ENCODE measurements at places on chromosomes 5 and 9.

GRCh38 chr5:80181618-80182211 is 74.1 kb downstream of the SERINC5 start:
- no peak for DNase-seq

GRCh38 chr5:120538644-120539043 is 74.5 kb downstream of the PRR16 start:
- no peak for DNase-seq

- no peak for DNase-seq
Observed at GRCh38 chr5:101932599-101932998, 363.5 kb downstream of the SLCO4C1 start.

DNA sequence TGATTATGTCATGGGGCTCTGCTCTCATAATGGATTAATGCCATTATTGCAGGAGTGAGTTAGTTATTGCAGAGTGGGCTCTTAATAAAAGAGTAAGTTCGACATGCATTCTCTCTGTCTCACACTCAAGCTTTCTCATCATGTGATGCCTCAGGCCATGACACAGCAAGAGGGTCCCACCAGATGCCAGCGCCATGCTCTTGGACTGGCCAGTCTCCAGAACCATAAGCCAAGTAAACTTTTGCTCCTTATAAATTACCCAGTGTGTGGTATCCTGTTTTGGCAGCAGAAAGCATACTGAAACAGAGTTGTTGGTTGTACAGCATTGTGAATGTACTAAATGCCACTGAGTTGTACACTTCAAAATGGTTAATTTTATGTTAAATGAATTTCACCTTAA is 138.1 kb downstream of the MYO10 start:
- DNase-seq: no peak

GRCh38 chr5:179196405-179197079 is 136.4 kb downstream of the ZNF354C start:
- no peak for DNase-seq

DNA sequence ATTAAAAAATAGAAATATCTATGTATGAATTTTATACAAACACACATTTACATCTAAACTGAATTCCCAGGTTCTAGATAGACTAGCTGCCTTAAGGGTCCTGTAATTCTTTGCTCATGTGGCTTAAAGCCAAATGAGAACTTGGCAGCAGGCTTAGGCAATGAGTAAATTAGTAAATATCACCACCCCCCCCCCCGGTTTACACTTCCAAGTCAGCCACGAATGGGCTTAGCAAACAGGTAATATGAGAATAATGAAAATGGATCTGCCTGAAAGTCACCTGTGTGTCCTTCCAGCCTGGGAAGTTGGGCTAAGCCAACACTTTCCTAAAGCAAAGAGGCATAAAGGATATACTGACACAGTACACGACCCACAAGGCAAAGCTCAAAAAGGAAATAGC is 108.6 kb downstream of the KLHL3 start:
- DNase-seq: no peak

Measured in AG04450 (cell line).